ENCODE measurements at places on chromosomes 5 and 9. TPM values are rescaled to one million over a fixed set of nuclear protein-coding genes. Genes with fewer than 3 reads are reported as not detected.
A peak's percentile ranks its signal among the peaks of the same experiment; 100 is the strongest.

The SLC4A9 gene
- total RNA-seq, result not detected

The KIF27 gene
- total RNA-seq, result 1.9 TPM

The B4GALT7 gene
- 25.7 TPM for total RNA-seq

The SPATA31A3 gene
- not detected for total RNA-seq

The CYSRT1 gene
- total RNA-seq, result not detected

The HSPA4 gene
- total RNA-seq, result 16.2 TPM

GRCh38 chr5:131281133-131281867, 17.4 kb downstream of the CDC42SE2 start:
- no peak for DNase-seq
- no peak overlapping the region for H3K4me3 ChIP-seq
- H3K36me3 ChIP-seq, result no peaks in the 10 kb centered on the region
- H3K4me1 ChIP-seq, result no peaks in the 10 kb centered on the region

DNA sequence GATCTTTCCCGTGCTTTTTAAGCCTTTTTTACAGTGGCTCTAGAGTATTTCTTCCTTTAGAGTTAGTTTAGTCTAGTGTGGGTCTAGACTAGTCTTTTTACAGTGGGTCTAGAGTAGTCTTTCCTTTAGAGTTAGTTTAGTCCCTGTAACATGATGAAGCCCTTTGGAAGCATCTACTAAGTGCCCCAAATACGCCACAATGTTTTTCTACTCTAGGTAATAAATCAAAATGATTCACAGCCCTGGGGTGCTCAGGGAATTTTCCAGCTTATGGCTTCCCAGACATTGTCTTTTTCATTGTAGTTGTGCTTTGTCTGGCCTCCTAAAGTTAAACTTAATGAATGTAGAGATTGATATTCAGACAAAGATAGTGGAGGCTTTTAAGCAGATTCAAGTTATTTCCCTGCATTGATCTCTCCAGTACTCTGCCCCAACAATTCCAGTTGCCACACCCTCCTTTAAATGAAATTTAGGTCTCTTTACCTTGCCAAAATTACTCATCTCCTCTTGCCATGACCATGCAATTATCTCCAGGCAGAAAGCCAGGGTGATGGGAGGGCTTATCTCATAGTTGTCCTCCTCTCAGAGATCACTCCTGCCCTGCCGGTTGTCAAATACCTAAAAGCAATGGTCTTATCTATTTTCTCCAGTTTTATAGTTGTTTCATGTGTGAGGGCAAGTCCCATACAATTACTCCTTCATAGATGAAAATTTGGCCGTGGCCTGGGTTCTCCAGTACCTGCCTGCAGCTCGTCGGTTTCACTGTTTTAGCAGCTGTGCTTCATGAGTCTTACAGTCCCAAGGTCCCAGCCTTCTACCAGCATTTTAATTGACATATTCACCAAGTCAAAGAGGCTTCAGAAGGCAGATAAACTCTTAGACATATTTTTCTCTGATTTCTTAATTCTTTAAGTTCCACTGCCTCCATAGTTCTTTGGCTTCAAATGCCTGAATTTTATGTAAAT, 794.0 kb upstream of the COX7C start:
- H3K4me1 ChIP-seq, result no peaks in the 10 kb centered on the region
- DNase-seq, result no peak
- no peak overlapping the region for H3K27ac ChIP-seq
- no peak overlapping the region for H3K4me3 ChIP-seq
- no peaks in the 10 kb centered on the region for H3K36me3 ChIP-seq

DNA sequence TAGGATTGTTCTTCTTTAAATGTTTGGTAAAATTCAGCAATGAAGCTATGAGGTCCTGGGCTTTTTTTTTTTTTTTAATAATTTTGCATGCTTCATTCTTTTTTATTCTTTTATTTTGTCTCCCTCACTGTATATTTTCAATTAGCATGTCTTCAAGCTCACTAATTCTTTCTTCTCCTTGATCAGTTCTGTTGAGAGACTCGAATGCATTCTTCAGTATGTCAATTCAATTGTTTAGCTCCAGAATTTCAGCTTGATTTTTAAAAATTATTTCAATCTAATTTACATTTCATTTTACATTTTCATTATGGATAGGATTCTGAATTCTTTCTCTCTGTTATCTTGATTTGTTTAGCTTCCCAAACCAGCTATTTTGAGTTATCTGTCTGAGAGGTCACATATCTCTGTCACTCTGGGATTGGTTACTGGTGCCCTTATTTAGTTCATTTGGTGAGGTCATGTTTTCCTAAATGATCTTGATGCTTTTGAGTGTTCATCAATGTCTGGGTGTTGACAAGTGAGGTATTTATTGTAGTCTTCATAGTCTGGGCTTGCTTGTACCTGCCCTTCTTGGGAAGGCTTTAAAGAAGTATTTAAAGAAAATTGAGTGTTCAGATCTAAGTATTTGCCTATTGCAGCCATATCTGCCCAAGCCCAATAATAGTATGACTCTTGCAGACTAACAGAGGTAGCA, 9.1 kb downstream of the LURAP1L start:
- H3K27me3 ChIP-seq, result no peaks in the 10 kb centered on the region
- H3K27ac ChIP-seq, result peak overlapping the region; percentile 96
- peaks cover 32% of the 10 kb centered on the region for H3K4me1 ChIP-seq
- no peak for DNase-seq

DNA sequence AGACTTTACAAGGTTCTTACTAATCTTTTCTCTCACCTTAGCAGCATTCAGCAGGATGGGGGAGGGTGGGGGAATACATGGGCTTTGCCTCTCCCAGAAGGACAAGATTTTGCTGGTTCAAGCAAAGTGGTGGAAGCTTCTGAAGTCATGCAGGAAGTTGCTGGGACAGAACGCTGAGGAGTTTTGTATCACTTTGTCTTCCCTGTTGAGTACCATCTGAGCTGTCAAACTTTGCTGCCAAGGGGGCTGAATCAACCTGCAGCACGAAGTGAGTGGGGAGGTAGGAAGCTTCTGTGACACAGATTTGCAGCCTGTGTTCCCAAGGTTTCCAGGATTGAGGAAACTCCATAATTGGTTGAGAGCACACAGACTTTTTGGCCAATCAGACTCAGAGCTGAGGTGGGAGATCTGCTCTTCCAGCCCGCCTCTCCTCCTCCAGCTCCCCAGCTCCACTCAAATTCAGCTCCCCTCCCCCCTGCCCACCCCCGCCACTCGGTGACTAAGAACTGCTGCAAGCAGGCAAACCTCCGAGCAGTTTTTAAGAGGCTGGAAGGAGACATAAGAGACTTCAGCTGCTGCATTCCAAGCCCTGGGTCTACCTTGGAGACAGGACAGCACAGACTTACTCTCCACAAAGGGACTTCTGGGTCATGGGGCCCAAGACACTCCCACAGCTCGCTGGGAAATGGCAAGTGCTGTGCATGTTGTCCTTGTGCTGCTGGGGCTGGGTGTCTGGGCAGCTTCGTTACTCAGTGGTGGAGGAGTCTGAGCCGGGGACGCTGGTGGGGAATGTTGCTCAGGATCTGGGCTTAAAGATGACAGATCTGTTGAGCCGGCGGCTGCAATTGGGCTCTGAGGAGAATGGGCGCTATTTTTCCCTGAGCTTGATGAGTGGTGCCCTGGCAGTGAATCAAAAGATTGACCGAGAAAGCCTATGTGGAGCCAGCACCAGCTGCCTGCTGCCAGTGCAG, at the start of gene PCDHGC5:
TSS of gene PCDHGC5 (plus strand) at position 491 of the 971 bp plus-strand sequence. CDS start at position 651, 160 bp downstream.
- H3K36me3 ChIP-seq, result peaks cover 24% of the 10 kb centered on the region
- peaks cover 5% of the 10 kb centered on the region for H3K4me1 ChIP-seq
- H3K4me3 ChIP-seq, result no peak within 1 kb of the TSS
- no peaks in the 10 kb centered on the region for H3K27me3 ChIP-seq
- no peak for DNase-seq

GRCh38 chr5:62649476-62650113, 71.0 kb downstream of the LRRC70 start:
- H3K4me1 ChIP-seq, result no peaks in the 10 kb centered on the region
- DNase-seq, result no peak
- H3K36me3 ChIP-seq, result no peaks in the 10 kb centered on the region
- H3K27ac ChIP-seq, result no peak overlapping the region
- no peaks in the 10 kb centered on the region for H3K27me3 ChIP-seq

GRCh38 chr5:135330798-135331096, 68.3 kb downstream of the MACROH2A1 start:
- H3K4me3 ChIP-seq, result no peak overlapping the region
- no peak overlapping the region for H3K27ac ChIP-seq
- H3K36me3 ChIP-seq, result no peaks in the 10 kb centered on the region
- H3K27me3 ChIP-seq, result no peaks in the 10 kb centered on the region

- no peaks in the 10 kb centered on the region for H3K36me3 ChIP-seq
- DNase-seq, result peak; percentile 50
- no peak overlapping the region for H3K27ac ChIP-seq
- no peaks in the 10 kb centered on the region for H3K4me1 ChIP-seq
- H3K4me3 ChIP-seq, result no peak overlapping the region
These were observed 6.1 kb upstream of the COL5A1 start for GRCh38 chr9:134635351-134636148.

GRCh38 chr9:32590476-32590875, 17.5 kb upstream of the NDUFB6 start:
- H3K36me3 ChIP-seq, result no peaks in the 10 kb centered on the region
- H3K4me3 ChIP-seq, result no peak overlapping the region
- no peaks in the 10 kb centered on the region for H3K4me1 ChIP-seq
- H3K27me3 ChIP-seq, result no peaks in the 10 kb centered on the region
- no peak for DNase-seq

- no peak overlapping the region for H3K4me3 ChIP-seq
- DNase-seq, result peak; percentile 64
- peaks cover 22% of the 10 kb centered on the region for H3K4me1 ChIP-seq
These were observed 1.2 kb upstream of the AJM1 start for GRCh38 chr9:136840877-136841645.

GRCh38 chr9:131605770-131606590, 60.7 kb downstream of the PRRT1B start:
- peaks cover 12% of the 10 kb centered on the region for H3K4me1 ChIP-seq
- H3K27me3 ChIP-seq, result no peaks in the 10 kb centered on the region
- no peak overlapping the region for H3K4me3 ChIP-seq
- H3K27ac ChIP-seq, result peak overlapping the region; percentile 91

- no peak overlapping the region for H3K27ac ChIP-seq
- no peak overlapping the region for H3K4me3 ChIP-seq
- DNase-seq, result no peak
- no peaks in the 10 kb centered on the region for H3K27me3 ChIP-seq
These were observed 112.6 kb downstream of the EHMT1 start for GRCh38 chr9:137731216-137731946.

DNA sequence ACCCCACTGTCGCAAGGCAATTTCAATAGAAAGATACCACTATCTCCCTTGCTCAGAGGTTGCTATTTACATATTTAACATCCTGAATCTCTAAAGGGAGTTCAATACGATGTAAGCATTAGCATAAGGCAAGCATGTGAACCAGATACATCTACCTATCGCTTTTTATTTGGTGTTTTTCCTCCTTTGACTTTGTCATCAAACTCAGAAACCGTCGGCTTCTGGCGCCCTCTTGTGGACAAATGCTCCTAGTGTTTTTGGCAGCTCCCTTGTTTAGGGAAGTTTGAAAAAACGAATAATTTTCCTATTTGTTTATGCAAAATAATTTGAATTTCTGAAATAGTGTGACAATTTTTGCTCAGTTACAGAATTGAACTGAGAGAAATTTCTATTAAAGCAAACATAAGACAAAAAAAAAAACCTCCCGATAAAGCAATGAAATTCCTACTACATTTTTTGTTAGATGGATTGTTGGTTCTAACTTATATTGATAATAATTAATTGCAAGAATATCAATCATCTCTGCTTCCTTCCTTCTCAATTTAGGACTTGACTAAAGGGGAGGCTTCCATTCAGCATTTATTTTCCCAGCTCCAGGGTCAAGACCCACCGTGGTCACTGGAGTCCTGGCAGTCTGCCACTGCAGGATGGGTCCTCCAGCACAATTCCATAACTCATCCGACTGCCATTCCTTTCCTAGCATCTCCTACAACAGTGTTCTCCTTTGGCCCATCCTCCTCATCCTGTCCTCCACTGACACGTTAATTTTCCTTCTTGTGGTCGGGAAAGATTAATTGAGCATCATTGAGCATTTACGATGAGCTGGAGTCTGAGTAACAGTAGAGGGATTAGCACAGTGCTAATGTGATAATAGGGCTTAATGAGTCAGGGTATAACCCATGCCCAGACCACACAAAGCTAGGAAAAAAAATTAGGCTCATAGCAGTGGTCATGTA, 131.8 kb upstream of the CHD1 start:
- no peak overlapping the region for H3K27ac ChIP-seq
- H3K4me1 ChIP-seq, result no peaks in the 10 kb centered on the region
- H3K27me3 ChIP-seq, result no peaks in the 10 kb centered on the region
- H3K36me3 ChIP-seq, result no peaks in the 10 kb centered on the region

- H3K27me3 ChIP-seq, result no peaks in the 10 kb centered on the region
- H3K36me3 ChIP-seq, result no peaks in the 10 kb centered on the region
- DNase-seq, result no peak
- peak overlapping the region; percentile 68 for H3K27ac ChIP-seq
- peaks cover 4% of the 10 kb centered on the region for H3K4me1 ChIP-seq
- no peak overlapping the region for H3K4me3 ChIP-seq
These were observed 48.6 kb downstream of the DUSP1 start for GRCh38 chr5:172722327-172722815.

- peak overlapping the region; percentile 64 for H3K4me3 ChIP-seq
- peak overlapping the region; percentile 87 for H3K27ac ChIP-seq
- H3K4me1 ChIP-seq, result peaks cover 15% of the 10 kb centered on the region
- H3K27me3 ChIP-seq, result no peaks in the 10 kb centered on the region
- peaks cover 11% of the 10 kb centered on the region for H3K36me3 ChIP-seq
- peak; percentile 95 for DNase-seq
These were observed 532 bp downstream of the DNAJC21 start for GRCh38 chr5:34929720-34930461.

GRCh38 chr5:178113141-178113787, at the start of gene N4BP3:
TSS of gene N4BP3 (plus strand) at chr5:178113532. CDS start at chr5:178119584, 6,052 bp downstream.
- peak within 1 kb of the TSS; percentile 57 for H3K4me3 ChIP-seq
- H3K27ac ChIP-seq, result no peak within 1 kb of the TSS
- no peak for DNase-seq
- peaks cover 6% of the 10 kb centered on the region for H3K4me1 ChIP-seq
- H3K36me3 ChIP-seq, result no peaks in the 10 kb centered on the region

GRCh38 chr5:78648359-78649210, at the start of gene LHFPL2:
TSS of gene LHFPL2 (minus strand) at chr5:78648772. CDS start at chr5:78510213, 138,559 bp downstream.
- H3K36me3 ChIP-seq, result no peaks in the 10 kb centered on the region
- peak within 1 kb of the TSS; percentile 76 for H3K4me3 ChIP-seq
- peaks cover 4% of the 10 kb centered on the region for H3K4me1 ChIP-seq
- H3K27me3 ChIP-seq, result no peaks in the 10 kb centered on the region

DNA sequence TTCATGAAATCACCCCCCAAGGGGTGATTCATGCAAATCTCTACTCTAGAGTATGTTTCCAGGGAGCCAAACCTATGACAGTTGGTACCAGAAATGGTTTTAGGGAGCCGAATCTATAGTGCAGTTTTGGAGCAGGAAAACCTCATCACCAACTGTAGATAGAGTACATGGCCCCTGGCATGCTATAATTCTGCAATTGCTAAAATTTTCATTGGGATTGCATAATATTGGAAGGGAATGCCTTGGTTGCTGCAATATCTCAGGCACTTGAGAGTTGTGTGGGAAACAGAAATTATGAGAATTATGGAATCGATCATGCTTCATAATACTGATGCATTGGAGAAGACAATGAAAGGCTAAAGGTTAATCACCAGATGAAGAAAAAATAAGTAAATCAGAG, 148.2 kb upstream of the PLPPR1 start:
- no peak overlapping the region for H3K27ac ChIP-seq
- H3K36me3 ChIP-seq, result no peaks in the 10 kb centered on the region
- H3K27me3 ChIP-seq, result no peaks in the 10 kb centered on the region
- no peak overlapping the region for H3K4me3 ChIP-seq

Data from ascending aorta (tissue), 2 donors.